ENCODE measurements at places on chromosomes 1 and 21. TPM values are rescaled to one million over a fixed set of nuclear protein-coding genes. Genes with fewer than 3 reads are reported as not detected.

The GBP5 gene
- not detected for total RNA-seq

The GBP7 gene
- not detected for total RNA-seq

The GJA5 gene
- total RNA-seq: not detected

The SPRR5 gene
- total RNA-seq: not detected

The TMOD4 gene
- 0.45 TPM for total RNA-seq

The PTAFR gene
- total RNA-seq: 0.34 TPM

The B3GALT6 gene
- 23.2 TPM for total RNA-seq

The IFNGR2 gene
- total RNA-seq: 50.7 TPM

The HSD11B1 gene
- 20.5 TPM for total RNA-seq

The ABCA4 gene
- not detected for total RNA-seq

The IVL gene
- not detected for total RNA-seq

The HUNK gene
- total RNA-seq: 0.34 TPM

The SLAMF9 gene
- total RNA-seq: not detected

The PCSK9 gene
- 37.8 TPM for total RNA-seq

The ARHGEF11 gene
- 14.6 TPM for total RNA-seq

The ASPM gene
- total RNA-seq: 28.2 TPM

The CD101 gene
- total RNA-seq: not detected

The HES2 gene
- 0.15 TPM for total RNA-seq

The GPR25 gene
- not detected for total RNA-seq

The GJA4 gene
- total RNA-seq: not detected

The PAX7 gene
- total RNA-seq: not detected

The LCE1A gene
- not detected for total RNA-seq

The LCK gene
- not detected for total RNA-seq

The IL19 gene
- total RNA-seq: not detected

The ZFP69B gene
- 2.5 TPM for total RNA-seq

The TBCE gene
- 29.1 TPM for total RNA-seq

The FTCD gene
- total RNA-seq: not detected

The LRP8 gene
- total RNA-seq: 22.4 TPM

Measured in bronchus fibroblast of lung (primary cell).